ENCODE measurements at places on chromosomes 1 and 21.

DNA sequence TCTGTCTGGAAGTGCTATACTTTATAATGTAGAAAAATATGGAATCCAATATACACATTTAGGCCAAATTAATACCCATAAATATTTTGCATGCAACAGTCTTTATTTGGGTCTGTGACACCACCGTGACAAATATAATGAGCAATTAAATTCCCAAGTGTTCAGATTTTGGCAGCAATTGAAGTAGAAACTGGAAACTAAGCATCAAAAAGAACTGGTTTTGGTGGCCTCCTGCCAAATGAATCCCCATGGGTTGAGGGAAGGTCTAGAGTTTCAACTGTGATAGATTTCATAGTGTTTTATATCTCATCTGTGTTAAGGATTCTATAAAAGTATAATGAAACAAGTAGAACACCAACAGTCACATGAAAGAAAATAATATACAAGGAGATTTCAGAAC is 88.4 kb downstream of the DPYD start:
- peak; percentile 98 for DNase-seq

- DNase-seq, result no peak
Observed at GRCh38 chr1:87457408-87457807, 128.7 kb downstream of the LMO4 start.

DNA sequence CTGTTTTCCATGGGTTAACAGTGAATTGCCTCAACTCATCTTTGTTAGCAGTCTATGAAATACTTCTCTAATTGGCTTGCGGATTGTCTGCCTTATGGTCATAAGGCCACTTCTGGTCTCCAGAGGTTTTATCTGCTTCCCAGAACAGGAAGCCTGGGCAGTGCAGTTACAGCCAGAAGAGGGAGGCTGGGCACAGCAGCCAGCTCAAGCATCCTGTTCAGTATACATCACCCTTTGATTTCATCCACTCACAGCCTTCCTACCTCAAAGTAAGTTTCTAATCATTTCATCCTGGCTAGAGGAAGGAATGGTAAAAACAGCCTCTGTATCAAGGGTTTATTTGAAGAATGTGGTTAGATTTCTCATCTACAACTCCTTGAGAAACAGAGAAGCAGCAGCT is 311.5 kb upstream of the DEPDC1 start:
- DNase-seq, result no peak

DNA sequence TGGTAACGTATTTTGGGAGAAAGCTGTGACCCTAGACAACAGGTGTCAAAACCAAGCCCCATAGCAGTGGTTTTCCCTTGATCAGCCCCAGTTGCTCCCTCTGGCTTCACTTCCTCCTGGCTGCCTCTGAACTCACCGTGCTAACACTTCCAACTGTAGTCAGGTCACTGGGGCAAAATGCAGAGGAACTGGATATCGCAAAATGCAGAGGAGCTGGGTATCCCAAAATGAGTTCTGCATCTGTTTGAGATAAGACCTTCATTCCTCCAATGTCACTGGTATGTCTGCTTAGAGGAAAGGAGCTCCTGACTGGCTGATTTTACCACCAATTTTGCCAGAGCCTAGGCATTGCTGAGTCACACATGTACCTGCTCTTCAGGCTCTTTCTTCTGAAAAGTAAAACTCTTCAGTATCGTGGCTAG is 19.6 kb upstream of the TACSTD2 start:
- DNase-seq, result no peak

DNA sequence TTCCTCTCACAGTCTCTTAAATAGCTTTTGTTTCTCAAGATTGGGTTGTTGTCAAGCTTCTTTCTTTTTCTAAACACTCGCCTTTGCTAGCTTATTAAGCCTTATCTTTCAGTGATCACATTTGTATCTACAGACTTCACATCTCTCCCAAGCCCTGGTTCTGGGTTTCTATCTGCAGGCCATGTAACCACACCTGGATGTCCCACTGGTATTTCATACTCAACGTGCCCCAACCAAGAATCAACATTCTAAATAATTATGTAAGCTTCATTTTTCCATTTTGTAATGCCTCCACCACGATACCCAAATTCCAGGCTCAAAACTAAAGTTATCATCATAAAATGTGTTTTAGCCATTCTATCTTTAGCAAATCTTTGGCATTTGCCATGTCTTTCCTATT is 372.2 kb downstream of the USH2A start:
- no peak for DNase-seq

DNA sequence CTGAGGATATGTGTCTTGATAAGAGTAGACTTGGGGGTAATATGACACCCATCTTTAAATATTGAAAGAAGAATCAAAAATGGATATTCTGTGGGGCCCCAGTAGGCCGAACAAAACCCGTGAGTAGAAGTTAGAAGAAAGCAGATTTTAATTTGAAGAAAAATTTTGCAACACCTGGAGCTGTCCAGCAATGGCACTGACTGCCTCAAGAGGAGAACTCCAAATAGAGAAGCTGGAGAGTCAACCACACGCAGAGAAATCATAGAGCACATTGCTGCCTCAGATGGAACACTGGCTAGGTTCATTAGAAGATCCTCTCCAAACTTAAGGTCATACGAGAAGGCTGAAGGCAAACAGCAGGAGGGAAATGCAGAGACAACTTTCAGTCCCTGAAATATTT is 6.8 kb downstream of the NHLH1 start:
- DNase-seq, result no peak

DNA sequence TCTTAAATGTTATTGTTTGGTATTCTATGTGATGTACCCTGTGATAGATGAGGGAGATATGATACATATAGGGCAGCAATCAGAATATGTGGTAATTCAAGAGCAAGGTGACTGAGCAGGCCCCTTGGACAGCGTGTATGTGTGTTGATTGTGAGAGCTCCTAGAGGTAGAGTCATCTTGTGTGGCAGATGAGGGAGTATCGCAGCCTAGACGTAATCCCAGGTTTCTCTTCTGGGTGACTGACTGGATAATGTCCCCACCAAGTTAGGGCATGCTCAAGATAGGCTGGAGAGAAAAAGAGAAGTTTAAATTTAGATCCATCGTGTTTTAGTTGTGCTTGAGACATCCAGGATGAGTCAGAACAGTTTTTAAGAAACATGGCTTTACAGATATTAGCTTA is 185.3 kb downstream of the ZP4 start:
- DNase-seq, result no peak

- DNase-seq, result no peak
Observed at GRCh38 chr1:154835531-154836324, 34.4 kb downstream of the KCNN3 start.

- DNase-seq, result no peak
Observed at GRCh38 chr21:32717851-32718316, 9.9 kb downstream of the SYNJ1 start.

GRCh38 chr1:25856856-25857255 is 2.4 kb downstream of the AUNIP start:
- DNase-seq, result no peak

All from NCI-H1694 (cell line).